Urinary bladder (tissue), 4 donors: ENCODE measurements at places on chromosomes 2 and 18.

DNA sequence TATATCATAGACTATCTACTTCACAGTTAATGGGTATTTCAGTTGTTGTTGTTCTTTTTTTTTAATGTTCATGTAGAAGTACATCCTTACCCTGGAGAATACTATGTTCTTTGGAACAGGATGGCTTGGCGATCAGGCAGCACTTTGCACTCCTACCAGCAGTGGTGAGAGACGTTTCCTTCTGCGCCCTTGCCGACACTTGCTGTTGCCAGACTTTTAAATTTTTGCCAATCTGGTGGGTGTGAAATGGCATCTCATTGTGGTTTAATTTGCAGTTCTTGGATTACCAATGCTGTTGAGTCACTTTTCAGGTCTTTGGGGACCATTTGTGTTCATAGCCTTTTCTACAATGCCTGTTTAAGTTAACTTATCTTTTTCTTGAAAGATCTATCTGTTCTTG, 197.3 kb downstream of the SH3RF3 start:
- DNase-seq, result no peak

- no peak for DNase-seq
Measured at GRCh38 chr2:206876216-206876860, 63.0 kb upstream of the CPO start.

DNA sequence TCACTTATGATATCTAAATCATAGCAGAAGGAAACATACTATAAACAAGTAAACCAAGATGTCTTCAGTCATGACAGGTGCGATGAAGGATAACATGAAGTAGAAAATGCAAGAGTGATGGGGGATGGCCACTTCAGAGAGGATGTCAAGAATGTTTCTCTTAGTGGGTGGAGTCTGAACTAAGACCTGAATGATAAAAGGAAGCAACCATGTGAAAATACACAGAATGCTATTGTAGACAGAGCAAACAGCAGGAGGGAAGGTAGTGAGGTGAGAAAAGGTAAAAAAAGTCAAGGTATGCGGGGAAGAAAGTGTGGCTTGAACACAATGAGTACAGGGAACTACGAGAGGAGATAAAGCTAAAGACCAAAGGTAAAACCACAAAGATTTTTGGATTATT, 341.6 kb downstream of the FBXO15 start:
- DNase-seq, result no peak

DNA sequence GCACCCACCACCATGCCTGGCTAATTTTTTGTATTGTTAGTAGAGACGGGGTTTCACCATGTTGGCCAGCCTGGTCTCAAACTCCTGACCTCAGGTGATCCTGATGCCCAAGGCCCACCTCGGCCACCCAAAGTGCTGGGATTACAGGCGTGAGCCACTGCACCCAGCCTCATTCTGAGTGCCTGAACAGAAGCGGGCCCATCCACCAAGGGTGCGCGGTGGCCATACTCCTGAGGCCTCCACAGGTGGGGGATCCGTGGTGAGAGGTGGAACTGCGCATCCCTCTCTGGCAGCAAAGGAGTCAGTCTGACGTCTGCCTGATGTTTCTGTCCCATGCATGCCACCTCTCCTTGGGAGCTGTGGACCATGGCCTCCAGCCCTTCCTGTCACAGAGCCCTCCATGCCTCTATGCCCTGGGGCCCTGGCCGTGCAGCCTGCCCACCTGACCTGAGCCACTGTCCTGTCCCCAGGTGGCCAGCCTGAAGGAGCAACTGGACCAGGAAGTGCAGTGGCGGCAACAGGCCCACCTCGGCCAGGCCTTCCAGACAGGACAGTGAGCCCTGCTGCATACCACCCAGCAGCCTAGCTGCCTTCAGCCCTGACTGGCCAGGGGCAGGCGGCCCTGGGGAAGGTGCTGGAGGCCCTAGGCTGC, 7.6 kb upstream of the SNED1 start:
- DNase-seq, result no peak

GRCh38 chr2:15163326-15163725, 397.8 kb downstream of the NBAS start:
- DNase-seq, result no peak

DNA sequence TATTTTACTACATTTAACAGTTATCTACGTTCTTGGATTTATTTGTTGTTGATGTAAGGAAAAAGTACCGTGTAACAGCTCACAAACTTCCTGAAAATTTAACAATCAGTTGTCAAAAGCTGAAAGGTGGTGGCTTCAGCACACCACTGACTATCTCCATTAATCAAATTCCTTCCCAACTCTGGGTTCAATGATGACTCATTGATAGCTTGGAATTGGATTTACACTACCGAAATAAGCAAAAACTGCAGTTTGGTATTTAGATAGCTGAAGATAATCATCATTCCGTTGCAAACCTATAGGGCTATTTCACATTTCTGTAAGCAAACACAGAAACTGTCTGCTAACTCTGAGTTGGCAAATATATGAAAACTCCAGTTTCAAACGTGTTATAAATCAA, 322.3 kb upstream of the TFPI start:
- DNase-seq, result no peak

DNA sequence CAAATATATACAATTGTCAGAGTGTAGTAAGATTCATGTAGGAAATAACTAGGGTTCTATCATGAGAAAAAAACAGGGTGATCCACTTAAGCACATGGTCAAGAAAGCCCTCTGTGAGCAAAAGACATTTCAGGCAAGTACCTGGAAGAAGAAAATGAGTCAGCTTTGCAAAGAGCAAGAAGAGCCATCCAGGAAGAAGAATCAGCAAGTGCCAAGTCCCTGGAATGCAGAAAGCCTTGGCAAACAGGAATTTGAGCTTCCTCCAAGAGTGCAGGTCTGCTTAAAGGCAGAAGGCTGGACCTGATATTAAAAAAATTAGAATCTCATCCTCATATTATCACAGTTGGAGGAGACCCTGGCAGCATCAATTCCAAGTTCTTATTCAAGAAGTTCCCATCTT, 188.5 kb upstream of the CELF4 start:
- no peak for DNase-seq
